ENCODE measurements at places on chromosomes 2 and 18.
A peak's percentile ranks its signal among the peaks of the same experiment; 100 is the strongest.

- no peak for DNase-seq
These were observed 108.5 kb upstream of the SMAD7 start for GRCh38 chr18:49059028-49059834.

GRCh38 chr2:3563521-3563976, 5.4 kb upstream of the RNASEH1 start:
- no peak for DNase-seq

- no peak for DNase-seq
These were observed 229.5 kb downstream of the CNTNAP5 start for GRCh38 chr2:124254621-124255020.

DNA sequence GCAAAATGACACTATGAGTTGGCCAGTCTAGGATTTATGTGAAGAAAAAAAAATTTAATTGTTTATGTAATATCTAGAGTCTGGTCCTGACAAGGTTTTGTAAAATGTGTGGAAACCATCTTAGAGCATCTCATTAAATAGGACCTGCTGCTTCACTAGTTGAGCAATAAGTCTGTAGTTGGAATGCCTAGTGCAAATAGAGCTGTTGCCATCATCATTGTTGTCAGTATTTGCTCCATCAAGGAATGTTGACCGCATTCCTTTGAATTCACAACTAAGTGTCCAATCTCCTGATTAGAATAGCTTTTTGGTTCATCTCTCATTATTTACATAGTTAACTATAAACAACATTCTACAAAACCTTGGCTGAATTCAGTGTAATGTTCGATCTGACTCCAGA, 32.2 kb upstream of the RPE start:
- DNase-seq: no peak

- no peak for DNase-seq
These were observed 6.1 kb downstream of the INO80D start for GRCh38 chr2:206079699-206080465.

DNA sequence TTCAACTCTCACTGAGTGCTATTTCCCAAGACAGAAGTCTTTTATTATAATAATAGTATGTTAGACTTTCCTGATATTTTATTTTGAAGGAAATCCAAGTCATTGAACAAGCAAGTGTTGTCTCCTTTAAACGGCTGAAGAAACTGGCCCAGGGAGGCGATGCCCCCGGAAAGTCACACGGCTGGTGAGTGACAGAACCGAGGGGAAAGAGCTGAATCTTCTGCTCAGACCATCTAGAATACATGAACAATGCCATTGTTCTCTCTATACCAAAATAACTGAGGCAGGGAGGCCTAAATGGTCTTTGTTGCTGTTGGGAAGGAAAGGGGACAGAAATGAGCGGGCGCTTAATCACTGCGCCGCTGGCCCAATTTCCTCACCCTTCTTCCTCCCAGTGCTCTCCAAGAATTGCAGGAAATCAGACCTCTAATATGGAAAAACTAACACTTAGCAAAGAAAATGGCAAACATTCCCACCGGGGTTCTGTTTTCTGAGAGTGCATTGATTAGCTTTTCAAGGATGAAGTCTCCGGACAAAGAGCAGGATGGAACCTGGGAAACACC, 101.5 kb downstream of the KLF7 start:
- DNase-seq: no peak

DNA sequence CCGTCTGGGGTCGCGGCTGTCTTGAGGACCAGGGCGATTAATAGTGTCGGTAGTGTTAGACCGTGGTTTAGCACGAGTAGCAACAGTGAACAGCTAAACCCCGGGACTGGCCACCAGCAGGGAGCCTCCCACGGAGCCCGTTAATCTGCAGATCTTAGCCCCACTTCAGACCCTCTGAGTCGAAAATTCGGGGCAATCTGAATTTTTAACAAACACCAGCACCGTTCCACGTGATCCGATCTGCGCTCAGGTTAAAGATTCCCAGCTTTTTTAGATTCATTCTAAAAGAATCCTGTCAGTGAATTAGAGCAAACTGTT, 479 bp upstream of the ATP5F1A start:
- DNase-seq: no peak

DNA sequence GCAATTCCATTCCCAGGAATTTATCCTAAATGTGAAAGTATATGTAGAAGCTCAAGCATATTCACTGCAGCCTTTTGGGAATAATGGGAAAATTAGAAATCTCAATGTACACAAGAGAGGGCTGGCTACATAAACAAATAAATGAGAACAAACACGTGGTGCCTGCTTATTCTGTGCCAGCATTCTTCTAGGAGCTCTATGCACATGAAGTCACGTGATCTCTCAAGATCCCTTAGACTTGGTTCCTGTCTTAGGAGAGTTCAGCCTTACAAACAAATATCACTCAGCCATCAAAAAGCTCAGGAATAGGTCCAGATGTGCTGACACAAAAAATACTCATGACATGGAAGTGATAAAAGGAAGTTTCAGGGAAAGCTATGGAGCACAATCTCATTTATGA, 92.9 kb upstream of the SP3 start:
- no peak for DNase-seq

GRCh38 chr2:216112926-216113325, 3.8 kb downstream of the XRCC5 start:
- no peak for DNase-seq

- peak; percentile 37 for DNase-seq
These were observed 83.3 kb upstream of the POMC start for GRCh38 chr2:25251422-25252273.

DNA sequence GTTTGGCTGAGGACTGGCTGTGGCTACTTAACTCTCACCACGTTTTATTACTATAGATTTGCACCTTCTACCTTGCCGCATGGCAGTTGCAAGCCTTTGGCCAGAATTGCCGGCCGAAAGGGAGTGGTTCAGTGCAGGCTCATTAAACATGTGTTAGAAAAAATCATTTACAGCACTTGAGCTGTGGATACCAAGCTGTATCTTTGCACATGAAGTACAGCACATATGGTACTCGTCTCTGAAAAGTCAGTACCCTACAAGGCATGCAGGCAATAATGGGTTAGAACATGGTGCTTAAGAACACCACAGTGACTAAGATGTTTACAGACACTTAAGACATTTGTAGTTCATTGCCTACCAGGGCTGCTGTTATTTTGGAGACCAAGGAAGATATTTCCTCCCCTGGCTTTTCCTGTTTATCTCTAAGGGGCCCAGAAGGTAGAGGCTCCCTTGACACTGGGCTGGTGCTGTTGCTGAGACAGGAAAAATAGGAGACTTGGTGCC, 103.1 kb downstream of the ZNF532 start:
- no peak for DNase-seq

- peak; percentile 68 for DNase-seq
These were observed 22.0 kb downstream of the SMAD7 start for GRCh38 chr18:48928787-48929186.

GRCh38 chr18:67408240-67408639, 108.3 kb downstream of the DSEL start:
- no peak for DNase-seq

DNA sequence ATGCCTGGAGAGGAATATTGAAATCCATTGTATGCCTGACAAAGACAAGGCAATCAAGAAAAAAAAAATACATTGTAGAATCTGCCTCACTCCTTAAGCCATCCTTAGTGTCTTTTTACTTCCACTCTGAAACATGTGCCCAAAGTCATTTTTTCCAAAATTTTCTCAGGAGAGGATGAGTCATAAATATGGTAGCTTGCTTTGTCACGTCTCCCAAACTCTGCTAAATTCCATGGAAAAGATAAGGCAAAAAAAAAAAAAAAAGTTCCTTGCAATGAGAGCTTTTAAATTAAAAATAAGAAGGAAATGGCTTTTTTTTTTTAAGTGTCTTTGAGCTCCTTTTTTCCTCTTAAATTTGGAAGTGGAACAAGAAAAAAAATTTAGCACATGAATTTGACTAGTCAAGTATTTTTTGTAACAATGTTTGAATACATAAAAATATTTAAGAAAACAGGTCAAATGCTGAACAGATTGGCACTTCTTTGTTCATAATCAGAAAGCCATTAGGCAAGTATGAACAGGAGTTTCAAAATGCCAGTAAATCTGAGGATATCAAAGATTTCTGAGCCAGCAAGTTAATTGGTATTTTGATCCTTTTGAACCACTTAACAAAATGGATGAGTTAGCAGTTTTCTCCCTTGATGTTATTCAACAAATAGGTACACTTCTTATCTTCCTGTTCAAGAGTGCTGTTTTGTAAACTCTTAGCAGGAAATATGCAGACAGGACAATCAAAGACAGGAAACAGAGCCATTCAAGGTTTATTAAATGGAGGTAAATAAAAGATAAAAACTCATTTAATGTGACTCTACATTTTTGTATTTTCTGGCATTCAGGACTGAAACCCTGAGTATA, 247.3 kb upstream of the SP5 start:
- DNase-seq: no peak

DNA sequence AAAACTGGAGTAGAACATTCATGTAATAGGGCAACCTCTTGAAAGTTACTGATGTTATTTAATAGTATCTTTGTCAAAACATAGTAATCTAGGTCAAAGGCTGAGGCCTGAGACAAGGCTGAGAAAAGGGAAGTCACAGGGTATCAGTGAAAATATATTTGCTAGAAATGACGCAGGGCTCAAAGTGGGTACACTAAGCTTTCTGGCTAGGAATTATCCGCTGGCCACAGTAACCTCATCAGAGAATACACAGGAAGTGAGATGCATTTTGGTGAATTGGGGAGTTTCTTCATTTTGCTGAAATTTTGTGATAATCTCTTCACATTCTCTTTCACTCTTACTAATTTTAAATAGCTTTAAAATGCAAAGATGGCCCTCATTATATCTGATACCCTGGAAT, 206.8 kb downstream of the OTX1 start:
- DNase-seq: no peak

- DNase-seq: no peak
These were observed 25.7 kb upstream of the UXS1 start for GRCh38 chr2:106219813-106220212.

DNA sequence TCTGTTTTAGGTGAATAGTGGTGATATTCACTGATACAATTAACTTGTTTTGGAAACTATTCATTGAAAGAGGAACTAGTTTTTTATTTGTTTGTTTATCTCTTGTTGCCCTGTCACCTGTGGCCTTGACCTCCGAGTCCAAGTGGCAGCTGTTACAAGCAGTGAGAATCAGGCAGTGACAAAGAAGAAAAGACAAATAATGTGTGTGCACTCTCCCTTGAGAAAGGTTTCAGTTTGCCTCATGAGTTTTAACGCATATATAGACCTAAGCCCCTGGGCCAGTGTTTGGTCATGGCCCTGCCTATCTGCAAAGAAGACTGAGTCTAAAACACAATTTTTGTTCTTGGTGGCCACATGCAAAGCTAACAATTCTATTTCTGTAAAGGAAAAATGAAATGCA, 15.3 kb downstream of the KYNU start:
- DNase-seq: no peak

- no peak for DNase-seq
These were observed 120.7 kb upstream of the CTAGE1 start for GRCh38 chr18:22538426-22538825.

DNA sequence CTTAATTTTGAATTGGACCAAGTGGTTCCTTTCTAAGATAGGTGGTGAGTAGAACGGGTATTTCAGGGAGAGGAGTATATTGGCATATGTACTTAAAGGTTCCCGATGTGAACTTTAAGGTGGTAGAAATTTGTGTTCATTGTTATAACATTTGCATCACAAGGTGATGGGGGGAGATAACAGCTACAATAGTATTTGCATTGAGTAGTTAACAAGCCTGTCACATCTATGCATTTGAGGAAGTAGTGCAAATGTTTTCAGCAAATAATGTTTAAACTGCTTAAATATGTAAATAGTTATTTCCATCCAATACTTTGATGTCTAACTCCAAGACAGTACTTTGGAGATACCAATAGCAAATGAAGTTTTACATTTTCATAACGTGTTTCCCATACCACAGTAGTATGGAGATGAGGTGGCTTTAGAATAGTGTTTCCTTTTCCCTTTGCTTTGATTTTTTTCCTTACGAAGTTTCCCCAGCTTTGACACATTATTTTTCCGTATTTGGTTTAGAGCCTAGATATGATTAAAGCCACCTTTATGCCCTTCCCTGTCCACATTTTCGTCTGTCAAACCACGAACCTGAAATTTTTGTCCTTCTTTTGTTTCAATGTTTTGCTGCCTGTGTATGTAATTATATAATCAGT, 46.6 kb downstream of the VAPA start:
- no peak for DNase-seq

- no peak for DNase-seq
These were observed 2.0 kb upstream of the DGKD start for GRCh38 chr2:233352141-233352842.

DNA sequence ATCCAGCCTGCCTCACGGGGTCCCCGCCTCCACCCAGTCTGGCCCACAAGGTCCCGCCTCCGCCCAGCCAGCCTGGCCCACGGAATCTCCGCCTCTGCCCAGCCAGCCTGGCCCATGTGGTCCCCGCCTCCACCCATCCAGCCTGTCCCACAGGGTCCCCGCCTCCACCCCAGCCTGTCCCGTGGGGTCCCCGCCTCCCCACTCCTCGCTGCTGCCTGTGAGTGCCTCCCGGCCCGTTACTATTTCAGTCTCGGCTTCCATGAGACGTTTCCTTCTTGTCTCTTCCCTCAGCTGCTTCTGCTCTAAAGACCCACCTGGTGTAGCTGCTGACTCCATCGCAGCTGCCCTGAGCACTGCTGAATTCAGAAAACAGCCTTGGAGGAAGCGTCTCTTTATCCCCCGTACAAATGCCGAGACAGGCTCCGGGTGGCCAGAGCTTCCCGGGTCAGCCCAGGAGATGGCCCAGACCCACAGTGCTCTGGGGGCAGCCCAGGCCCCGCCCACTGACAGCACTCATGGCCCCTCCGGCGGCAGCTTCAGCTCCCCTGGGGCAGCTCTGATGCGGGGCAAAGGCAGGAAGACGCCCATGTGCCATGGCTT, 69.8 kb downstream of the NFATC1 start:
- no peak for DNase-seq

GRCh38 chr2:64934530-64934929, 54.7 kb upstream of the SLC1A4 start:
- no peak for DNase-seq

DNA sequence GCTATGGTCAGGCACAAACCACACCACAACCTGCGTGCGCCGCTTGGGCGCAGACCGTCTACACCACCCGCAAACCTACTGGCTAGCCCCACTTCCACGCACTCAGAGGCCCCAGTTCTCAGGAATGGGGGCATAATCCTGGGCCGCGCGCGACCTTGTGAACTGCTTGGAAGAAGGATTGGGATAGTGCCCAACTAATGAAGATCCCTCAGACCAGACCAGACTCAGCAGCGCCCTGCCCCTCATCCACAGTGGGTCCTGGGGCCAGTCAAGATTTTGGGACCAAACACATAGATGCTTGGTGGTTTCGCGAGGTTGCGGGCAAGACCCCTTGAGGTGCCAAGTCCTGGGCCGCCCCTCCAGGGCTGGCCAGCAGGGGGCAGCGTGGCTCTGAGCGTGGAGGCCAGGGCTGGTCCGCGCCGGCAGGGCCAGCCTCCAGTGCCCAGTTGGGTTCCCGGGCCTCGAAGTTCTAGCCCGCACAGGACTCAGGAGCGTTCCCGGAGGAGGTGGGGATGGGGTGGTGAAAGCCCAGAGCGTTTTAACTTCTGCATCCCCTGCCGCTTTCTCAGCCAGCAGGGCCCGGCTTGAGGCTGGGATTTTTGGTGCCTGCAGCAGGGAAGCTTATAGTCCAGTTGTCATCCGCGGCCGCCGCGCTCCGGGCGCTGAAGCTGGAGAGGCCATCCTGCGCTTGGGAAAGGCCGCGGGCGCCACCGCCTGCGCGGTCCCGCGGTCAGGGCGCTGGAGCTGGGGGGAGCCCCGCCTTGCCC, 8.3 kb downstream of the OSR1 start:
- DNase-seq: peak; percentile 60
